KBM-7 (cell line): ENCODE measurements at places on chromosomes 6 and 20.

DNA sequence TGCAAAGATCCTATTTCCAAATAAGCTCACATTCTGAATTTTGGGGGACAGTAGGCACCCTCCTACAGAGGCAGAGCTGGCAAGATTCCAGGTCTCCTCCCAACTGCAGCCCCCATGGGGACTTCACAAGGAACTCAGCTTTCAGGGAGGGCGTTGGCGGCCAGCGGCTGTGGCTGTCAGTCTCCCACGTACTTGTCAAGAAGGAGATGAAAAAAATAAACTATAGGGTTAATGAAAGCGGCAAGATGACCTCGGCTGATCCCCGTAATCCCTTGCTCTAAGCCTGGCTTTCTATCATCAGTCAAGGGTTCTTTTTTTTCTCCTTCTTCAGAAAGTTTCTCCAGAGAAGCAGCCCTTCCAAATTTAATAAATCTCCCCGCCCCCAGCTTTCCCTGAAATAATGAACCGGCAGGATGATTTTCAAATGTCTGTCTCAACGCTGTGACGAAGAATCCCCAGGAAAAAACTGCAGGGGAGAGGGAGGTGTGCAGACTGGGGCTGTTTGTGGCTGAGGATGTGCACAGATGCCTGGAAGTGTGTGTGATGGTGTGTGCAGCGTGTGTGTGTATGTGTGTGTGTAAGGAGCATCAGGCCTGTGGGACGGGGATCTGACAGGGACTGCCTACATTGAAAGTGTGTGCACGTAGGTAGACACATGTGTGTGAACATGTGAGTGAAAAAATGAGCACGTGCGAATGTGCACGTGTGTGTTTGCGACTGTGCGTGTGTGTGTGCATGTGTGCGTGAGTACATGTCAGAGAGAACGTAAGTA lies 78.7 kb downstream of the SLC2A10 start:
- DNase-seq = no peak

DNA sequence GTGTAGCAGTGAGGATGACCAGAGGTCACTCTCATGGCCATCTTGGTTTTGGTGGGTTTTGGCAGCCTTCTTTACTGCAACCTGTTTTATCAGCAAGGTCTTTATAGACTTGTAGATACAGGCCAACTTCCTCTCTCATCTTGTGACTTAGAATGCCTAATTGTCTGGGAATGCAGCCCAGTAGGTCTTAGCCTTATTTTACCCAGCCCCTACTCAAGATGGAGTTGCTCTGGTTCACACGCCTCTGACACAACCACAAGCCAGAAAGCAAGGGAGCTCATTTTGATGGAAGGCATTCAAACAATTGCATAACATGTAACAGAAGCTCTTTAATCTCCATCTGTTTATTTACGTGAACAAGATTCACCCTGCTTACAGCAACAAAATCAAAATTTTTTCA lies 492.0 kb upstream of the SULF2 start:
- no peak for DNase-seq

DNA sequence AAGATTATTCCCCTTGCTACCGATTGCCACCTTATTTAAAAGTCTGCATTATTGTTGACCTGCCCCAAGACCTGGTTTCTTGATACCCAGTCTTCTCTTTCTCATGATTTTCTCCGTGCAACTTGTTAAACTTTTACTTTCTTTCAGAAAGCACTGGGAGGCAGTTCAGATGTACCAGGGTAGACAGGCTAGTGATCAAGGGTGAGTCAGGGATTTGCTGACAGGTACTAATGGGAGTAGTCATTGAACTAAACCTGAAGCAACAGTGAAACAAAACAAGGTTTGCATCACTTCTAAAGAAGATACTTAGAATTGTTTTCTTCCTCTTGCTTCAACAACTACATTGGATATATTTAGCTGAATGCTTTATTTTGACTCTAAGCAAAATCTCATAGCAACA lies 124.4 kb downstream of the KCNQ5 start:
- no peak for DNase-seq

GRCh38 chr20:4833074-4833728 lies 111.5 kb downstream of the PRND start:
- no peak for DNase-seq
